NCI-H526 treated with DMSO at 0.1 percent for 48 hours (cell line): ENCODE measurements at places on chromosomes 3 and 15.

DNA sequence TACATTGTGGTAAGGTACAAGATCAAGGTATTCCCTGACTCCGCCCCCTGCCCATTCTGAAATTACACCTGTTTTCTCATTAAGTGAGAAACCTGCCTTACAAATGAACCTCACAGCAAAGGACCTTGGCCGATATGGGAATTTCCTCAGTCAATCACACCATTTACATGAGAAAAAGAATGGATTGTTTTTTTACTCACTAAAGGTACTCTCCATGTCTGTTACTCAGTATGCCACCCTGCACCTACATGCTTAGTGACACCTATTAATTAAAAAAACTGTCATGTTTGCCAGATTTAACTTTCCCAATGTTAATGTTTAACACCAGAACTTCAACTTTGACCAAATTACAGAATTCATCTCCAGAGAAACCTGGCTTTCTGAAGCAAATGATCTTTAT, 62.0 kb downstream of the ESYT3 start:
- no peak for DNase-seq

DNA sequence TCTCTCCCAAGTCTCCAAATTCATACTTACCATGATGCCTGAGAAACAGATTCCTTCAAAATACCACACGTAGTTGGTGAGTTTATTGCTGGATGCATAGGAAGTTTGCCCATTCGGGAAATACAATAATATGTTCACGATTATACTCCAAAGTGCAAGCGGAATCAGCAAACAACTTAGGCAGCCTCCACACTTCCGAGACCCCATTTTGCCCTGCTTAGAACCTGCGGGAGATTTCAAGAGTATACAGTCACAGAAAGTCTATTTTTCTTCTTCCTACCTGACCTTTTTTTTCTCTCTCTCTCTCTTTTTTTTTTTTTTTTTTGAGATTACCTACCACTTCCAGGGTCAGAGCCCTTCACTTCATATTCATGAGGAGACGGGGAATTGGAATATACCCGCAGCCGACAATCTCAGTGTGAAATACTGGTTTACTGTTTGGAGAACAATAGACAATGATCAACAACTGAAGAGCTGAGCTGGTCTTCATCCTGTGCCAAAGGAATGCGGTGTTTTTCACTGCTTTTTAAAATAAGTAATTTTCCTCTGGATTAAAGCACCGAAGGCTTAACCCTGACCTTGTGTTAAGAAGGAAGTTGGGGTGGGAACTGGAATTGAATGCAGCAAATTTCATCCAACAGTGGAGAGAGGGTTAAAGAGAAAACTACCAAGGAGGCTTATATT, at the start of gene TM4SF18:
Gene TM4SF18, minus strand, starts transcription at position 461 of the 684 bp plus-strand sequence. Its CDS starts 254 bp downstream, at position 207.
- DNase-seq, result no peak

DNA sequence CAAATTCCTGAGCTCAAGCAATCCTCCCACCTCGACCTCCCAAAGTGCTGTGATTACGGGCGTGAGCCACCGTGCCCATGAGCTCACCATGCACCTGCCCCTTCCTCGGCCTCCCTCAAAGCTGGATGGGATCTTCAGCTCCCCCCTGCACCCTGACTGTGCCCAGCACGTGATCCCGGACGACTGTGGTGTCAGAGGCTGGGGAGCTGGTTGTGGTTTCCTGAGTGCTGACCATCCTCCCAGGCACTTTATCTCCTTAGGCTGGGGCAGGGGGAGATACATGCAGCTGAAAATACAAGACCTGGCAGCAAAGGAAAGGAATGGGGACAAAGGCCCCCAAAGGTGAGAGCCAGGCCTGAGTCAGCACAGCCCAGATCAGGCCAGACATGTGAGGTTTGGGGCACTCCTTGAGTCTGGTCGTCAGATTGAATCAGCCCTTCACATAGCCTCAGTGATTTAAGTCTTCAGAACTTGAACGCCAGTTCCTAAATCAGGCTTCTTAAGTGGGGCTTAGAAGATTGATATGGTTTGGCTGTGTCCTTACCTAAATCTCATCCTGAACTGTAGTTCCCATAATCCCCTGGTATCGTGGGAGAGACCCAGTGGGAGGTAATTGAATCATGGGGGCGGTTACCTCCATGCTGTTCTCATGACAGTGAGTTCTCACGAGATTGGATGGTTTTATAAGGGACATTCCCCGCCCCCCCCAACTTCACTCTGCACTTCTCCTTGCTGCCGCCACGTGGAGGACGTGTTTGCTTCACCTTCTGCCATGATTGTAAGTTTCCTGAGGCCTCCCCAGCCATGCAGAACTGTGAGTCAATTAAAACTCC, 35.8 kb downstream of the PRKCD start:
- DNase-seq, result no peak

- no peak for DNase-seq
These were observed 32.6 kb downstream of the PPCDC start for GRCh38 chr15:75056036-75056435.

DNA sequence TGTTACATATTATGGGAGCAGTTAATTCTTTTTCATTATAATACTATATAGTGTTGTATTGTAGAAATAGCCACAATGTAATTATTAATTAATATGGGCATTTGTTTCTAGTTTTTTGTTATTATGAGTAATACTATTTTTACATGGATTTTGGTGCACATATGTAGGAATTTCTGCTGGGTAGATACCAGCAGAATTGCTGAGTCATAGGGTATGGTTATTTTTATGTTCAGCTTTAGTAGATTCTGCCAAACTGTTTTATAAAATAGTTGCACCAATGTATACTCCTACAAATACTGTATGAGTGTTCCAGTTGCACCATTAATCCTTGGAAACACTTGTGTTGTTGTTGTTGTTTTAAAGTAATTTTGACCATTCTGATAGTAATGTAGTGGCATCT, 91.5 kb downstream of the SH3GL3 start:
- DNase-seq, result no peak
